ENCODE measurements at places on chromosomes 2 and 18. TPM values are rescaled to one million over a fixed set of nuclear protein-coding genes. Genes with fewer than 3 reads are reported as not detected.

- DNase-seq = no peak
Observed at GRCh38 chr18:76412010-76412817, 82.8 kb downstream of the ZNF516 start.

DNA sequence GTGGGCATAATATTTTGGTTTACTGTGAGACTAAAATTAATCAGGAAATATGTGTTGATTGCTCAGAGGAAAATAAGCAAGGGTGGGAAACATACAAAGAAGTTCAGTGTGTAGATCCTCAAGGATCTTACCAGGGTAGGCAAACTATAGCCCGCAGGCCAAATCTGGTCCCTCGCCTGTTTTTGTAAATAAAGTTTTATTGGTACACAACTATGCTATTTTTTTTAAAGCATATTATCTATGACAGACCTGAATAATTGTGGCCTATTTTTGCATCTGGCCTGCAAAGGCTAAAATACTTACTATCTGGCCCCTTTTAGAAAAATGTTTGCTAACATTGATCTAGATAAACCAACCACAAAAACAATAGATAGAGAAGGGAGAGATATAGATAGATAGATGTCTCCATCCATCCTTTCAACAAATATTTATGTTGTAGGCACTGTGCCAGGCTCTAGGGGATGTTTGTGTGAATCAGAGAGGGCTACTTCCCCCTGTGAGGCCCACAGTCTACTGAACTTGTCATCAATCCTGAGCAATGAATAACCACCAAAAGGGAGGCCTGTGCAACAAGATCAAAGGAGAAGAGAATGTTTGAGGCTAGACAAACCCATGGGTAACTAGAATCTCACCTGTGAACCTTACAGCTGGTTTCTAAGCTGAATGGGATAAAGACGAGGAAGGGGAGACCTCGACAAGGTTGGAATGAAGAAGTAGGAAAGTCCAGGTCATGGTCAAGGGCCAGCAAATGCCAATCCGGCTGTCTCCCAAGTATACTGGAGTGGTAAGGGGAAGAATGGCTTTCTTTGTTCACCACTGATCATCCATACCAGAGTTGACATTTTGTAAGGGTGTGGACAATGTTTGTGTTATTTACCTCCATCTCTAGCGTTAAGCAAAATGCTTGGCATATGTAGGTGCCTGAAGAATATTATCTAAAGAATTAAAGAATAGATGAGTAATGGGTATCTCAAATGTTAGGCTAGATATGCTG lies 23.6 kb downstream of the ALPK2 start:
- no peak for DNase-seq

Gene CACNB4
- total RNA-seq = 42.4 TPM

DNA sequence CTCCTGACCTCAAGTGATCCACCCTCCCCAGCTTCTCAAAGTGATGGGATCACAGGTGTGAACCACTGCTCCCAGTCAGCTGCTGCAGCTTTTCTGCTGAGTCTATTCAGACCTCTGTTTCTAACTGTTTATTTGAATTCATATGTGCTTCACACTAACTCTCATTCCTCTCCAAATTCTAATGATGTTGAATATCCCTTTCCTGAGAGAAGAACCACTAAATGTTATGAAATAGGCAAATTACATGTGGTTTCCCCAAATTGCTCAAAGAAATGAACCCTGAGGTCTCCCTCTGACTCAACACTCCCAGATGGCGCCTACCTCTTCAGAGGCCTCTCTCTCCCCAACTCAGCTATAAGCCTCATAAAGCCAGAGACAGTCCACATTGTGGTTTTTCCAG lies 98.6 kb downstream of the IRS1 start:
- DNase-seq = no peak

GRCh38 chr2:66442516-66443185 lies 7.7 kb downstream of the MEIS1 start:
- no peak for DNase-seq

DNA sequence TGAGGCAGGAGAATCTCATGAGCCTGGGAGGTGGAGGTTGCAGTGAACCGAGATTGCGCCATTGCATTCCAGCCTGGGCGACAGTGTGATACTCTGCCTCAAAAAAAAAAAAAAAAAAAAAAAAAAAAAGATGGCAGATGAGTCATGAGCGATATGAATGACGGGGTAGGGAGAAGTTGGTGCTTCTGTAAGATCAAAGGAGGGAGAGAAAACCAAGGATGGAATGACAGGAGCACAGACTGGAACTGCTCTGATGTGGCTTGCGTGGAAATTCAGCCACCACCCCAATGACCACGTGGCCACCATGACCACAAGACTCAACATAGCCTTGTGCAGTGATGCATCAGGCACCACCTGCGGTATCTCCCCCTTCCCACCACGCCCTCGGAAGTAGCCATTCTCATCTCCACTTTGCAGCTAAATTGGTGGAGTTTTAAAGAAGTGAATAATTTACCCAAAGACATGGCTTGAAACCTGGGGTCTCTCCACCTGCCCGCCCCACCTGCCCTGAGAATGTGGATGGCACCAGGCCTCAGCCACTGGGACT lies 96.0 kb downstream of the ACKR3 start:
- no peak for DNase-seq

- no peak for DNase-seq
Observed at GRCh38 chr2:145635706-145636427, 1115.9 kb upstream of the ZEB2 start.

Gene TPO
- total RNA-seq = 0.41 TPM

DNA sequence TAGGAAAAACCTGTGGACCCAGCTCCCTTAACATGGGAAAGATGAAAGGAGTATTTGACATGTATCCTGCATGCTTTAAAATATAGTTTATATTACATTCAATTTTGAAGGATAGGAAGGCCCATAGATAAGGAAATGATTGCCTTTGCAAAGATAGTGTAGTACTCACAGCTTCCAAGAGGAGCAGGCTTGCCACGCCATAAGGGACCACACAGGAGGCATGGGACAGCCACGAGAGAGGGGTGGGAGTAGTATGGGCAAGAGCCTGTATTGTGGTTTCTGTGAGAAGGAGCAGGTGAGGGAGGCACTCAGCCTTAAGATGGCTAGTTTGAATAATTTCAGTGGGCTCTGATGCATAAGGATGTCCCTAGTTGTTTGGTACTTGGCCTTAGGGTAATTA lies 740.3 kb downstream of the SATB2 start:
- no peak for DNase-seq

GRCh38 chr2:47777277-47777937 lies 5.5 kb upstream of the MSH6 start:
- DNase-seq = no peak

- no peak for DNase-seq
Observed at GRCh38 chr2:70356941-70357683, 55.2 kb upstream of the FAM136A start.

Gene RAB17
- total RNA-seq = 0.41 TPM

GRCh38 chr18:9000733-9001132 lies 101.8 kb upstream of the NDUFV2 start:
- DNase-seq = no peak

DNA sequence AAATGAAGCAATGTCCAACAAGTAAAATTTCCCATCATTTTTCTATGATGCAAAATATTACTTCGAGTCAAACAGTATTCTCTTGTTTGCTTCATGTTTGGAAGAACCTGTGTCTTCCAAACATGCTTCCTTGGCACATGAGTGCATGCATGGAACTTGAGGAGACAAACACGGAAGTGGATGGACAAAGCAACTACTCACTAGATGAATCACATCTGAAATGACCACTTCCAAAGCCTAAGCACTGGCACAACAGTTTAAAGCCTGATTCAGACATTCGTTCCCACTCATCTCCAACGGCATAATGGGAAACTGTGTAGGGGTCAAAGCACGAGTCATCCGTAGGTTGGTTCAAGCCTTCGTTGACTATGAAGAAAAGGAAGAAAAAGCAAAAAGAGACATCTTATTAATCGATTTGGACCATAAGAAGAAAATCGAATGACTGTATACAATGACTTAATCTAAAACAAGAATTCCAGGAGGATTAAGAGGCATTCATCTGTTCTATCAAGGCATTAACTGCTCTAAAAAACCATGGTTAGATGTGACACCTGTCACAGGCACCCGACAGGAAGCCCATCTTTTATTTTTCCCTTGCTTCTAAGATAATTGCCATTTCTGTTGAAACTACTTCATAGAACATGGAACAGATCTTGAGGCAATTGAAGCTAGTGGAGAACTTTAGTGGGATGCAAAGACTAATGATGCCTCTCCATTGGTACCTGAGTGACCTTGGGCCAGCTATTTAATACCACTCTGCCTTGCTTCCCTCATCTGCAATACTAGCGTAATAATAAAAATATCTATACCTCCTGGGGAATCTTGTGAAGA lies 56.0 kb downstream of the ATIC start:
- no peak for DNase-seq

Gene SATB2
- 440 TPM for total RNA-seq

GRCh38 chr18:28357766-28358401 lies 181.0 kb upstream of the CDH2 start:
- DNase-seq = no peak

DNA sequence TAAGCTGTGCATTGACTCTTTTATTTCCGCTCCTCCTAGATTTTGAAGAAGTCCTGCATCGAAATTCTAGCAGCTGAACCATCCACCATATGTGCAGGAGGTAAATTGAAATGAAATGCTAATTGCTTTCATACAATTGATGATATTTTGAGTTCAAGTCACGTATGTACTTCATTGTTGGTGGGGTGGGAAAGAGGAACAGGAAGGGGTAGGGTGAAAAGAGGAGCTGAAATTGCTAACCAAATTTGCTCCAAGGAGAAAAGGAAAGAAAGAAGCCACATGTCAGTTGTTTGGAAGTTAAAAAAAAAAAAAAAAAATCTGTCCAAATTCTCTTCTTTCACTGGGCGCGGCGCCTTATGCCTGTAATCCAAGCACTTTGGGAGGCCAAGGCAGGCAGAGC lies 77.8 kb downstream of the ANTXR1 start:
- no peak for DNase-seq

GRCh38 chr18:50232419-50232818 lies 33.9 kb downstream of the CFAP53 start:
- no peak for DNase-seq

Gene PLB1
- 1.2 TPM for total RNA-seq

DNA sequence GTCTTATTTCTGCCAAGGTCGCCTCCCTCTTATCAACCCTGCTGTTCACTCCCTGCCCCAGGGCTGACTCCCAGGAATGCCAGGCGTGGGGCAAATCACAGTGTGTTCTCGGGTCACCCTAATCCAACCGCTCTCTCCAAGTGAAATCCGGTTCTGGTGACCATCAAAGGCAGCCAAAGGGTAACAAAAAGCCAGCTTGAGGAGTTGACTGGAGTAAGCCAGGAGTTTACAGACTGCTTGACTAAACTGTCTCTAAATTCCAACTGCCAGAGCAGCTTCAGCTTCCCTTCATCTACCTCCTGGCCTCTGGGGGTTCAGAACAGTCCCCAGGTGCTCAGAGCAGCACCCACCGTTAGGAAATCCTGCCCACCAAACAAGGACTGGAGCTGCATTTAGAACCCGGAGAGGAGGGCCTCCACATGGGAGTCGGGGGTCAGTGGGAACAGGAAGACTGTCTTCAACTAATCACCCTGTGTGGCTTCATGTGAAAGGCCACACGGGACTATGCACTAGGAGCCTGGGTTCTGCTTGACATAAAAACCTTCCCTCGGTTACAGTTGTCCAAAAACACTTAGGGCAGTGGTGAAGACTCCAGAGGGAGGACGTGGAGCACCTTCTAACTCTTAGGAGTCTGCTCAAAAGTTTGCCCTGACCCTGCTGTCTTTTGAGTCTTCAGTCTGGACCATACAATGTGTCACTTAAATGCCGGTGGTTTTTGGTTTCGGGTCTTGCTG lies 24.2 kb upstream of the MCFD2 start:
- no peak for DNase-seq

Gene RAD51AP2
- total RNA-seq = 0.82 TPM

GRCh38 chr2:100321179-100321865 lies 979 bp downstream of the LONRF2 start:
- peak; percentile 46 for DNase-seq

Gene SERPINE2
- total RNA-seq = 36.3 TPM

GRCh38 chr2:72716601-72717000 lies 109.2 kb downstream of the EXOC6B start:
- DNase-seq = no peak

DNA sequence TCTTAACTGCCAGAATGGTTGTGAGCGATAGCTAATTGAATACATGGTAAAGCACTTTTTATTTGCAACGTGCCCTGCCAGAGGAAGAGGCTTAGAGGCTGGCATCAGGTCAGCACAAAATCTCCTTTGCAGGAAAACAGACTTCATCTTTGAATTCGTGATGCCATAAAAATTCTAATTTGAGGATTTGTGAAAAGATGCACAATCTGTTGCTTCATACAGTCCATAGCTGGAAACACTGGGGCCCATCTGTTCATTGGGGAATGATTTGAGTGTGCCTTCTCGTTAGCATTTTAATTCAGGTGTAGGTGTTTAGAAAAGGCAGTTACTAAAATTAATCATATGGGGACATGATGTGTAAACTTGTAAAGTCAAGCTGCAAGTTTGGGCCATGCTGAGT lies 876.0 kb downstream of the SLC4A3 start:
- DNase-seq = no peak

Gene UGT1A10
- total RNA-seq = not detected

GRCh38 chr2:118130385-118130784 lies 42.1 kb downstream of the INSIG2 start:
- no peak for DNase-seq

DNA sequence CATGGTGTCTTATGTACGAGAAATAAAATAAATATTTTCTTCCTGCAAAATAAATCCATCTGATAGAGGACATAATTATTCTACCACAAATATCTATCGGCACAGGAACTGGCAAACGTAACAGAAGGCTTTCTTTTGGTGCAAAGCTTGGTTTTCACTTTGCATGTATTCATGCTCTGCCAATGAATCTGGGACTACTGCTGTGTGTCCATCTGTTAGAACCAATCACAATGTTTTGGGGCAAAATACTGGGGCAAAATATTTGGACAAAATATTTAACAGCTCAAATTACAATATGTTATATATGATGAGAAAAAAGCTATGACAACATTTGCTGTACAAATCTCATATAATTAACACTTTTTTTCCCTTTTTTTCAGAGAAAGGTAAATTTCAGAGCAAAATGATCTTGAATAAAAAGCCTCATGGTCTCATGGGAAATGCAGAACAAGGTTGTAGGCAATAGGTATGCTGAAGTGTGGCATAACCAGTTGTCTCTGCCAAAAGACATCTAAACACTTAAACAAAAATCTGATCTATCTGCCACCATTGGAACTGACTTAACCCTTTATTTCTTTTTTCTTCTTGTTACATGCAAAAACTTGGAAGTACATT lies 923.2 kb downstream of the CPS1 start:
- no peak for DNase-seq

- DNase-seq = no peak
Observed at GRCh38 chr2:229956491-229956890, 34.2 kb downstream of the FBXO36 start.

DNA sequence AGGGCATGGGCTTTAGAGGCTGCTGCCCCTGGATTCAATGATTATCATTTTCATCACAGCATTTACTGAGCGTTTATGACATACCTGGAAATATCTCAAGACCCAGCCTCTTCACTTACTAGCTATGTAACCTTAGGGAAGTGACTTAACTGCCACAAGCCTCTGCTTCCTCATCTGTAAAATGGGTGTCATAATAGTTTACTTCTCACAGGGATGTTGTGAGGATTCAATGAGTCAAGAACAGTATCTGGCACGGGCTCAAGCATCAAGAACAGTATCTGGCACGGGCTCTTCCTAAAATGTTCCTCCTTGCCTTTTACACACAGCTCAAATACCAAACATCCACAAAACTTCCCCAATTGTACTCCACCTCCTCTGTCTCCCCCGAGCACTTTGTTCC lies 31.4 kb downstream of the LGALSL start:
- DNase-seq = no peak

Gene ZNF512
- total RNA-seq = 49.3 TPM

Gene RELCH
- total RNA-seq = 76.2 TPM

GRCh38 chr2:158191076-158191895 lies 89.6 kb downstream of the UPP2 start:
- DNase-seq = no peak

Gene ZC3H8
- total RNA-seq = 19.6 TPM
